Neural progenitor cell (in vitro differentiated cells): ENCODE measurements at places on chromosomes 7 and 10. TPM values are rescaled to one million over a fixed set of nuclear protein-coding genes. Genes with fewer than 3 reads are reported as not detected.

DNA sequence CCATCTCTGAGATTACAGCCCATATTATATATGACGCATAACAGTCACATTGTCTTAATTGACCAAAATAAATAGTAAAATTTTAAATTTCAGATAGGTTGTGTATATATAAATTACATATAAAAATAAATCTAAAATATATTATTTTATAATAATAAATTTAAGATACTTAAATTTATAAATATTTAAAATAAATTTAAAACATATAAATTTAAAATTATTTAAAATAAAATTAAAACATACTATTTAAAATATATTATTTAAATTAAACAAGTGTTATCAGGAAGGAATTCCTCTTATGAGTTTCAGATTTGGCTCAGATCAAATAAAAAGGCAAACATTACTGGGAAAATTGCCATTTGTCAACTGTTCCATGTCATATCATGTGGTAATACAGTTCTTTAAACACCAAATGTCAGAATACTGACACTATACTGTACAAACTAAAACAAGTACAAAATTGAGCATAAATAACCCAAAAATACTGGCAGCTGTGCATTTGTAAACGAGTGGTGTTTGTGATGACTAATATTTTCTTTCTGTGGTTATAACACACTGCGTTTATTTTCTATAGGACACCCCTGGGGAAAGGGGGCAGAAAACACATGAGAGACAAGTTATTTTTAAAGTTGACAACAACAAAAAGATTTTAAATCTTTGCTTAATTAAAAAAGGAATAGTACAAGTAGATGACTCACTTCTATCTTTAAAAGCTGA lies 71.3 kb upstream of the DGKB start:
- no peaks in the 10 kb centered on the region for H3K36me3 ChIP-seq
- no peak overlapping the region for H3K27ac ChIP-seq
- no peaks in the 10 kb centered on the region for H3K4me1 ChIP-seq
- no peaks in the 10 kb centered on the region for H3K27me3 ChIP-seq
- H3K4me3 ChIP-seq: no peak overlapping the region
- DNase-seq: no peak

The CPXM2 gene
- not detected in 2 replicates for total RNA-seq

GRCh38 chr7:24907311-24907886 lies 72.6 kb downstream of the OSBPL3 start:
- H3K27ac ChIP-seq: no peak overlapping the region
- H3K4me1 ChIP-seq: no peaks in the 10 kb centered on the region
- H3K27me3 ChIP-seq: no peaks in the 10 kb centered on the region
- H3K4me3 ChIP-seq: no peak overlapping the region
- DNase-seq: no peak
- H3K36me3 ChIP-seq: no peaks in the 10 kb centered on the region

GRCh38 chr7:111660478-111660877 lies 98.2 kb upstream of the IMMP2L start:
- no peaks in the 10 kb centered on the region for H3K27me3 ChIP-seq
- no peak overlapping the region for H3K4me3 ChIP-seq
- H3K36me3 ChIP-seq: no peaks in the 10 kb centered on the region
- peaks cover 21% of the 10 kb centered on the region for H3K4me1 ChIP-seq

GRCh38 chr7:101686030-101686429 lies 56.9 kb upstream of the MYL10 start:
- no peak overlapping the region for H3K27ac ChIP-seq
- DNase-seq: no peak
- no peaks in the 10 kb centered on the region for H3K36me3 ChIP-seq
- H3K27me3 ChIP-seq: peaks cover 9% of the 10 kb centered on the region
- H3K4me1 ChIP-seq: peaks cover 4% of the 10 kb centered on the region

The CYP3A7 gene
- not detected in 2 replicates for total RNA-seq

DNA sequence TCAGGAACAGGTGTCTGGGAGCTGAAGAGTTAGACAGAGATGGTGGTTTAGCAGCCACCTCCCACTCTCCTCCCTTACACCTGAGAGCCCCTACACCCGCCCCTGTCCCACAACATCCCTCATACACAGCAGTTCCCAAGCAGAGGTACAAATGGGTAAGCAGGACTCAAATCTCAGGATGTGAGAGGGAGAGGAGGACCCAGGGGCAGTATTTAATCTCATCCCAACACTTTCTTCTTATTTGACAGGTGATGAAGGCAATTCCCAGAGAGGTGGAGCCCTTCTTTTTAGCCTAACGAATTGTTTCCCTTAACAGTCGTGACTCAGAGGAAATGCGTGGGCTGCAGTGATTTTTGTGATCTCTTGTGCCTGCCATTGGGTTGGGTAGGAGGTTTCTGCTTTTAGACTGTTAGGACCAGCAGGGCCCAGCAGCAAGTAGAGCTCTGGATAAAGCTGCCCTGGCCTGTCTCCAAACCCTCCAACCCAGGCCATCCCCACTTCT lies 191.3 kb downstream of the HECW1 start:
- no peak for DNase-seq
- H3K27ac ChIP-seq: no peak overlapping the region
- H3K4me3 ChIP-seq: no peak overlapping the region
- H3K27me3 ChIP-seq: no peaks in the 10 kb centered on the region

The PPP1R9A gene
- 40.7 and 45.4 TPM in 2 replicates for total RNA-seq

The CFAP69 gene
- 2.2 and 4.8 TPM in 2 replicates for total RNA-seq

DNA sequence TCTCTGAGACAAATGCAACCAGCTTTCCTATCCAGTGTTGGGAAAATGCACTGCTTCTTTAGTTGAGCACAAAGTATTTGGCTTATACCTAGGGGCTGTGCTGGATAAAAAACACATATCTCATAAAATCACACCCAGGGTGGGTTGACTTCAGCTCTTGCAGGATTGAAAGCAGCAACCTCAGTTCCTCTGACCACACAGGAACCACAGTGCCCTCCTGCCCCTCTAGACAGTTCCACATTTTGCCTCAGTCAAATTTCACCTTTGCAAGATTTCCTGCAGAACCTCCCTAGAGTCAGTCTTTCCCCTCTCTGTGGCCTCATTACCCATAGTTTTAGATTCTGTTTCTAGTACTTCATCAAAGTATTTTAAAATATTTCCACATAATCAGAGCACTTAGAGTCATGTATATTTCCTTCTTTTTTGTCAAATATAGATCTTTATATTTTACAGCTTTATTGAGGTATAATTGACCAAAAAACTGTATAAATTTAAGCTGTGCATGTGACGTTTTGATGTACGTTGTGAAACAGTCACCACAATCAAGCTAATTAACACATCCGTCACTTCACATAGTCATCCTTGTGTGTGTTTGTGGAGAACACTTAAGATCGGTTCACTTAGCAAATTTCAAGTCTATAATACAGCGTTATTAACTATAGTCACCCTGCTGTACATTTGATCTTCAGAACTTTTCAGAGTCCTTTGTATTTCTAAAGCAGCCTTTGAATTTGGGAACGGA lies 37.0 kb upstream of the EGR2 start:
- no peak overlapping the region for H3K27ac ChIP-seq
- DNase-seq: no peak
- no peaks in the 10 kb centered on the region for H3K36me3 ChIP-seq
- no peaks in the 10 kb centered on the region for H3K4me1 ChIP-seq
- H3K27me3 ChIP-seq: no peaks in the 10 kb centered on the region
- H3K4me3 ChIP-seq: no peak overlapping the region

The SCIN gene
- not detected in 2 replicates for total RNA-seq

The ITGB8 gene
- 3.0 and 5.3 TPM in 2 replicates for total RNA-seq

- H3K4me1 ChIP-seq: peaks cover 4% of the 10 kb centered on the region
- H3K27me3 ChIP-seq: no peaks in the 10 kb centered on the region
- no peak overlapping the region for H3K27ac ChIP-seq
- H3K36me3 ChIP-seq: no peaks in the 10 kb centered on the region
- DNase-seq: no peak
These were observed 17.4 kb downstream of the FOXP2 start for GRCh38 chr7:114432061-114432460.

The PDE6C gene
- total RNA-seq: not detected in 2 replicates

- no peak overlapping the region for H3K4me3 ChIP-seq
- DNase-seq: peak; percentile 36
- H3K27ac ChIP-seq: no peak overlapping the region
These were observed 169.1 kb downstream of the DIP2C start for GRCh38 chr10:520402-520787.

- H3K27me3 ChIP-seq: no peaks in the 10 kb centered on the region
- H3K4me1 ChIP-seq: peaks cover 8% of the 10 kb centered on the region
- DNase-seq: no peak
- no peak overlapping the region for H3K27ac ChIP-seq
- no peak overlapping the region for H3K4me3 ChIP-seq
These were observed 106.6 kb upstream of the CHST15 start for GRCh38 chr10:124200011-124200410.

GRCh38 chr10:58743466-58744115 lies 230.9 kb downstream of the BICC1 start:
- H3K27me3 ChIP-seq: no peaks in the 10 kb centered on the region
- DNase-seq: peak; percentile 70
- no peaks in the 10 kb centered on the region for H3K36me3 ChIP-seq
- H3K4me3 ChIP-seq: no peak overlapping the region
- no peak overlapping the region for H3K27ac ChIP-seq
- H3K4me1 ChIP-seq: peaks cover 7% of the 10 kb centered on the region

- no peaks in the 10 kb centered on the region for H3K27me3 ChIP-seq
- H3K4me1 ChIP-seq: no peaks in the 10 kb centered on the region
These were observed 8.4 kb upstream of the INMT start for GRCh38 chr7:30743371-30744074.

DNA sequence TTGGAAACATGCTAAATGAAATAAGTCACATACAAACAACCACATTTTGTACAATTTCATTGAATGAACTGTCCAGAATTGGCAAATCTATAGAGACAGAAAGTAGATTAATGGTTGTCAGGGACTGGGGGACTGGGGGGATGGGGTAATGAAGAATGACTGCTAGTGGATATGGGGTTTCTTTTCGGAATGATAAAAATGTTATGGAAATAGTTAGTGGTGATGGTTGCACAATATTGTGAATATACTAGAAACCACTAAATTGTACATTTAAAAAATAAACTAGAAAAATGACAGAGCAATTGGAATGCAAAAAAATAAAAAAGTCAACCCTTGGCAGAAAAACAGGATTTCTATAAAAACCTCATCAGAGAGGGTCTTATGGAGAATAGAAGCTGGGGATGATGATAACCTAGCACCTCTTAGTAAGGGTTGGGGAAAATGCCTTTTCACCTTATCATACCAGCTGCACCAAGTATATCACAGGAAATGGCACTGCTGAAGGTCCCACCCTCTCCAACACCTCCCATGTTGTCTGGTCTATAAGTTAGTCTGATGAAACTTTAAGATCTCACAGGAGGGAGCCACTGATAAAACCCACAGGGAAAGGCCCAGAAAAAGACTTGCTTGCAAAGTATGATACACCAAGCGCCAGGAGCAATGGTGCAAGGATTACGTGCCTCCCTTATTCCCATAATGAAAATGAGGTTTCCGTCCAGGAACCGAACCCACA lies 23.1 kb upstream of the JAZF1 start:
- no peaks in the 10 kb centered on the region for H3K4me1 ChIP-seq
- no peak overlapping the region for H3K27ac ChIP-seq
- H3K27me3 ChIP-seq: no peaks in the 10 kb centered on the region
- DNase-seq: no peak

DNA sequence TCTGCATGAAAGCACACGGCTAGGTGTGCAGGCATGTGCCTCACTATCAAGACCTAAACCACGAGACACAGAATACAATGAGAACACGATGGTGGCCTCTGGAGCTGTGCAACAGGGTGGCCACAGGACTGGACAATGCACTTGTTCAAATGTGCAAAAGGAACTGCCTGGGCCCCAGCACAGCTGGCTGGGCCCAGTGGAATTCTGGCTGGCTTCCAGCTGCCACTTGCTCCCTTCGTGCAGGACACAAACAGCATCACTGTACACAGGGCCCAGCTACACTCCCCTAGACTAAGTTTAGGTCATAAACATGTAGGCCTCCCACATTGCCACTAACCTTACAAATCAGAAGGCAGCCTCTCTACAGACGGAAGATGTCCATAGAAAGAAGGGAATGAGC lies 23.4 kb downstream of the DOCK4 start:
- DNase-seq: no peak
- no peak overlapping the region for H3K4me3 ChIP-seq
- H3K27ac ChIP-seq: no peak overlapping the region

GRCh38 chr7:155188821-155189581 lies 108.7 kb upstream of the INSIG1 start:
- H3K4me1 ChIP-seq: no peaks in the 10 kb centered on the region
- no peak overlapping the region for H3K27ac ChIP-seq
- no peaks in the 10 kb centered on the region for H3K36me3 ChIP-seq
- peaks cover 23% of the 10 kb centered on the region for H3K27me3 ChIP-seq

The KCND2 gene
- total RNA-seq: 2.7 and 2.9 TPM in 2 replicates

GRCh38 chr7:7956531-7957128 lies 12.0 kb upstream of the GLCCI1 start:
- H3K4me3 ChIP-seq: no peak overlapping the region
- no peaks in the 10 kb centered on the region for H3K27me3 ChIP-seq

DNA sequence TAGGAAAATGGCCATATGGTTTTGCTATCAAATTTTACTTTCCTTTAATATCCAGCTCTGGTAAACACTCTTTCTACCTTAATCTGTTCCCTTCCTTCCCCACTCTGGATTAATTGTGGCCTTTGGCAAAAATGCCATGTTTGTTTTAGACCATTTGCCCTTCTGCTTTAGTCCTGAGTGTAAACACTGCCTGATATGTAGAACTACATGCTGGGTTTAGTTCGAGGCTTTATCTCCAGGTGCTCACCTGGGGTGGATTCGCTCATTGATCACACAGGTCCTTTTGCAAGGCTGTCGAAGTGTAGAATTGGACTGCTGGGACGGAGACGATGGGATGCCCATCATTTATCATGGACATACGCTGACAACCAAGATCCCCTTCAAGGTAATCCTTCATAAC lies 94.1 kb downstream of the NOC3L start:
- no peak overlapping the region for H3K27ac ChIP-seq
- H3K36me3 ChIP-seq: no peaks in the 10 kb centered on the region
- no peak for DNase-seq
- H3K4me1 ChIP-seq: no peaks in the 10 kb centered on the region
- no peaks in the 10 kb centered on the region for H3K27me3 ChIP-seq

GRCh38 chr7:28606421-28606820 lies 194.1 kb downstream of the CREB5 start:
- H3K4me3 ChIP-seq: no peak overlapping the region
- no peak for DNase-seq
- no peaks in the 10 kb centered on the region for H3K36me3 ChIP-seq
- H3K27ac ChIP-seq: no peak overlapping the region
- no peaks in the 10 kb centered on the region for H3K27me3 ChIP-seq
- H3K4me1 ChIP-seq: no peaks in the 10 kb centered on the region

GRCh38 chr7:43533801-43534479 lies 49.0 kb upstream of the STK17A start:
- no peaks in the 10 kb centered on the region for H3K4me1 ChIP-seq
- no peak for DNase-seq
- H3K27me3 ChIP-seq: no peaks in the 10 kb centered on the region
- H3K36me3 ChIP-seq: no peaks in the 10 kb centered on the region
- no peak overlapping the region for H3K27ac ChIP-seq
